Tongue (tissue), 3 donors: ENCODE measurements at places on chromosomes 5 and 9.
A peak's percentile ranks its signal among the peaks of the same experiment; 100 is the strongest.

DNA sequence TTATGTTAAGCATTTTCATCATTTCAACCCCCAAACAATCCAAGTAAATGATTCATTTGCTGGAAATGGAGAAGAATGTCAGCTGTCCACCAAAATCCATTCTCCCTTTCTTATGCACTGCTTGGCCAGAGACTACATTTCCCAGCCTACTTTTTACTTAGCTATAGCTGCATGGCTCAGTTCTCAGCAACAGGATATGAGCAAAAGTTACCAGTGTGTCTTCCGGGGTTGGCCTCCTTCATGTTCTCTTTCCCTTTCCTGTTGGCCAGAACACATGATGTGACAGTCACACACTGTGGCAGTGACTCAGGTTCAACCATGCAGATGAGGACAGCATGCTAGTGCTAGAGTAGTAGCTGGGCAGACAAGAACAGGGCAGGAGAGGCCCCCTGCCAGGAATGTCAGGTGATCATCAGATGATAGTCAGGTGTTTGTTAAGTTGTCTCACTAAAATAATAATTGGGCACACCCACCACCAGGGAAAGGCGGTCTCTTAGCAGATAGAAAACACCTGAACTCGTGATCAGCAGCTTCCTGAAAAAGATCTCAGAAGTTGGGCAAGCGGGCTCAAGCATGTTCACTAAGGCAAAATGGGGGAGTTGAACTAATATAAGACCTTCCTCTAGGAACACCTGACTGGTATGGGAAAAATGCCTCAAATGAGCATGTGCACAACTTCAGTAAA, 12.2 kb downstream of the GPR150 start:
- DNase-seq = no peak

DNA sequence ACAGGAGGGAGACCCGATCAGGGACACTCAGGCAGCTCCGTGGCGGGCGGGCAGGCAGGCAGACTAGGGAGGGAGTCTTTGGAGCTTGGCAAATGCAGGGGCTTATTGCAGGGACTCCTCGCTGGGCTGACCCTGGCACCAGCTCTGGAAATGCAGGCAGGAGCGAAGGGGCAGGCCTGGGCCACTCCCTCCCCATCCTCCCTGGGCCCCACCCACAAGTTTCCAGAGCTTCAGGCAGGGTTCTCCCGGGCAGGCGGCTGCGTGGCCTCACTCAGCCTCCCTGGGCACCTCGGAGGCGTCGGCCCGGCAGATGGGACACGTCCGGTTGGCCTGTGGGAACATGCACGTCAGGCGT, 8.5 kb downstream of the RNF44 start:
- DNase-seq = no peak

- no peak for DNase-seq
These were observed 369.9 kb upstream of the PTGER4 start for GRCh38 chr5:40309851-40310250.

GRCh38 chr5:157157293-157157891, 8.7 kb downstream of the GARIN3 start:
- no peak for DNase-seq

GRCh38 chr5:9533096-9533495, 12.8 kb downstream of the SEMA5A start:
- peak; percentile 46 for DNase-seq

DNA sequence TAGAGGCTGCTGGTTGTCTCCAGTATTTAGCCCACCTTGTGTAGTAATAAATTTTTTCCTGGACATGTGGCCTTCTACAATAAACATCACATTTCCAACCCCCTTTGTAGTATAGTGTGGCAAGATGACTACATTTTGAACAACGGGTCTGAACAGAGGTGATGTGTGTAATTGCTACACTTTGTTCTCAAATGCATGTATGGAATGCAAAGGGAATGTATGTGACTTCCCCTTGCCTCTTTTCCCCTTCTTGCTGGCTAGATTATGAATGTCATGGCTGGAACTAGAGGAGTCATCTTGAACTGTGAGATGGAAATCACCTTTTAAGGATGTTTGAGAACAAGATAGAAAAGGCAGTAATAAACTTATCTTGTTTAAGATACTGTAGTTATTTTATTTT, 54.5 kb downstream of the PRR16 start:
- DNase-seq = no peak

GRCh38 chr9:135757356-135757755, 55.4 kb downstream of the KCNT1 start:
- DNase-seq = peak; percentile 84

DNA sequence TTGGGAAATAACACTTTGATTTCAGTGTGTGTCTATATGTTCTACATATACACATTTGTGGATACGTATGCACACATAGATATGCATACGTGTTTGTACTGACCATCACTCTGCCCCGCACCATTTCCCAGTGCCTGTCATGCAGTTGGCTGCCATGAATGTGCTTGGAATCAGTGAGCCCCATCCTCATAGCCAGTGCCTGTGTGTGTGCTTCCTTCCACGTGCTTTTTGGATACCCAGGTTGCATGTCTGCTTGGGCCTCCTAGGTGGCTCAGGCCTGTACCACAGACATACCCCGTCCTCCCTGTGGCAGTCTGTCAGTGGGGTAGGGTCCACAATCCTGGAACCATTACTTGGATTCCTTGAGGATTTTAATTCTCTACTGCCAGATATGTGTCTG, 243.6 kb downstream of the FANCC start:
- DNase-seq = no peak

DNA sequence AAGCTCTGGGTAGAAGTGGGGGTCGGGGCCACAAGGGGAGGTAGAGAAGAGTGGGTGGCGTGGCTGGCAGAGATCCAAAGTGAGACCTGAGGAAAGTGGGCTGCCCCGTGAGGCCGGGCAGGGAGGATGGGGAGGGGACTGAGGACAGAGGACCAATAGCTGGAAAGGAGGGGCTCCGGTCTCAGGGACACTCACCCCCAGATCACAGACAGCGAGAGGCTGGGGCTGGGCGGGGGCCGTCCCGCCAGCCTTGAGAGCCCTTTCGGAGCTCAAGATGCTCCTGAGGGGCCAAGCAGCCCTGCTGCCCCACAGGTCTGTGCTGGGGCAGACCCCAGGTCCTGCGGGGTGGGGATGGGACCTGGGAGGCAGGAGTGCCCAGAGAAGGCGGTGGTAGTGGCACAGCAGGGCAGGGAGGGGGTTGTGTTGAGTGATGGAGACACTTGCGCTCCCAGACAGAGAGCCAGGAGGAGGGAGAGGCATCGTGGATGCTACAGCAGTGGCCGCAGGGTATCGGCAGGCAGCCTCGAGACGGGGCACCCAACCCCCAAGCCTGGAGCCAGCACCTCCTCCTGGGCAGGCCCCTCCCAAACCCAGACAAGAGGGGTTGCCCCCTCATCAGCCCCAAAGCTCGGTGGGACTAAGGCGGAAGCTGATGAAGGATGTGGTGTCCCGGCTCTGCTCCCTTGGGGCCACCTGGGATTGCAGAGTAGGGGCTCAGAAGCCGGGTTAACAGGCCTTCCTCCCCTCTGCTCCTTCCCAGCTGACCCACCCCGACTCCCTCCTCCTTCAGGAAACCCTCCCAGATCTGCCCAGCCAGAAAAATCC, 3.4 kb downstream of the SARDH start:
- no peak for DNase-seq

DNA sequence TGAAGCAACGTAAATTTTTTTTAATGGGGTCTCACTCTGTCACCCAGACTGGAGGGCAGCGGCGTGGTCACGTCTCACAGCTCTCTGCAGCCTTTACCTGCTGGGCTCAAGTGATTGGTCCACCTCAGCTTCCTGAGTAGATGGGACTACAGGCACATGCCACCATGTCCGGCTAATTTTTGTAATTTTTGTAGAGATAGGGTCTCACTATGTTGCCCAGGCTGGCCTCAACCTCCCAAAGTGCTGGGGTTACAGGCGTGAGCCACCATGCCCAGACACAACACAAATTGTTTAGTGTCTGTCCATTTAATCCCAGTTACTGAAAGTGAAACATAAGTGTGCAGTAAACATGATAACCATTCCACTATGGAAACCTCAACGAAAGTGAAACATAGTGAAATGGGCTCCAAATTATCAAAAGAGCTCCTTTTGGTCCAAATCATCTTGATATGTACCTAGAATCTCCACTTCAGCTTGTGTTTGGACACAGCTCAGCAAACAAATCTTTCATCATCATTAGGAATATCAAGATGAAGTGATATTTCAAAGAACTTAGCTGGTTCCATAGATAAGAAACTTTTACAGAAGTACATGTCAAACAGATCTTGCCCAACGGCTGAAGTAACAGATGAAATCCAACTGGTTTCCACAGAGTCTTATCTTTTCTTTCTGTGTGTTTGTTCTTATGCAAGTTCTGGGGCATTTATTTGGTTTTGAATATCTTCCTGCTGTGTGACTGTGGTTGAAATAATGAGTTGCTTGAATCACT, 41.2 kb upstream of the PLPP1 start:
- DNase-seq = no peak

DNA sequence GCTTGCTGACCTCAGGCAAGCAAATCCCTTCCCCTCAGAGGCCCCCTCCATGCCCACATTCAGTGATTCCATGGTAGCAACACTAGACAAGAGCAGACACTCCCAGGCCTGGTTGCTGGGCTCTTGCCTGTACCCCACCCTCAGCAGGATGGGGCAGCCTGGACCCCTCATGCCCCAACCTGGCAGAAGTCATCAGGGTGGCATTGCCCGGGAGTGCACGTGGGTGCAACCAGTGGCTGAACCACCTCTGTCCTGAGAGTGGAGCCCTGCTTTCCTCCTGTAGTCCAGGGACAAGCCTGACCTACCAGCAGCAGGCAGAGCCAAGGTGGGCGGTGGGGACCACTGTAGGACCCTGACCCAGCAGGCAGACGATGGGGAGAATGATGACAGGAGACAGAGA, 65.8 kb upstream of the TBC1D2 start:
- no peak for DNase-seq

GRCh38 chr5:153543288-153543687, 52.8 kb downstream of the GRIA1 start:
- no peak for DNase-seq

DNA sequence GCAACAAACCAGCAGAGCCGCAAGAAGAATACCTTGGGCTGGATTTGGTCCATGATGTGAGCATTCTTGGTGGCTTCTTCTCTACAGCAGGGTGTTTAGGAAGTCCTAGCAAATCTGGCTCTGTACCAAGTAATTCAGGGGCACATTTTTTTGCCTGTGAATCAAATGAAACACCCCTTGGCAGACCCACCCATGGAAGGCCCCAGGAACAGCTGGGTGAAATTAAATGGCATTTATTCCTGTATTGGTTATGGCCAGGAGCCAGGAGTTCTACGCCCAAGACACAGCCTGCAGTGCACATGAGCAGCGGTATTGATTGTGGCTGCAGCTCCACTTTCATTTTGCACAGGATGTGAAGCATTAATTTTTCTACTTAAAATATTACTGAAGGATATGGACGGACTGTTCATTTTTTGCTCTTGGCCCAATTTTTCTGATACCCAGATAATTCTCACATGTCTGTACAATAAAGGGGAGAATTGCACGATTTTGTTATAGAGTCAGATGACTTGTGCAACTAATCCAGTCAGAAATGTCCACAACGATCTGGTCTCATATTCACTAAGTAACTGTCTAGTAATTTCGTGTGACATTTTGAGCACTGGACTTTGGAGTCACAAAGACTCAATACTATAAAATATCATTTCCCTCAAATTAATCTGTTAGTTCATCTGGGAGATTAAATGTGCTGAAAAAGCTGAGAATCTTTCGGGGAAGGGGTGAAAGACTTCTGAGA, 120.7 kb upstream of the APC start:
- DNase-seq = peak; percentile 42

GRCh38 chr5:95530416-95530815, 24.4 kb downstream of the SKIC3 start:
- no peak for DNase-seq

DNA sequence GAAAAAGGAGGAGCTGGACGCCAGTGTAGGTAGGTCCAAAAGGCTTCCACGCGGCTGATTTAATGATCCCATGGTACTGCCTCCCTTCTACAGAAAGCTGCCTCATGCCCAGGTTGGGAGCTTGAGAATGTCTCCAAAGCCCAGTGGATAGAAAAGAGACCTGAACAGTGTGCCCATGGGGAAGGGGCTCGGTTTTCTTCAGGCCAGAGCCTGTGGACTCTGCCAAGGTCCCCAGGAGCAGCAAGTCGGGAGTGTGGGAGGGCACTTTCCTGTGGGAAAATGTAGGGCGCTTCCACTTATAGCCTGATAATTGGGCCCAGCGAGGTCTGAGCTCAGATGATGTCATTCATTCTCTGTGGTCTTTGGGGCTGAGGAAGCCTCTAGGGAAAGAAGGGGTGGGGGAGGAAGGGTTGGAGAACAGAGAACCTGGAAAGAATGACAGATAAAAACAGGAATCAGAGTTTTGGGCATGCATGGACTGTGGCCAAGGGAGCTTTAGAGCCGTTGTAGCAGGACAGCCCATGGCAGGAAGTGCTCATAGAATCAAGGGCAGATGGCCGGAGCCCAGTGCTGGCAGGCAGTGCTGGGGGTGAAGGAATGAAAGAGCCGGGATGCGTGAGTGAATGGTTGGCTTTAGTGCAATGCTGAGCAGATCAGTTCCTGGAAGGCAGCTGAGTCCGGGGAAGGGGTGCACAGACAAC, 42.5 kb upstream of the SH3PXD2B start:
- peak; percentile 66 for DNase-seq

DNA sequence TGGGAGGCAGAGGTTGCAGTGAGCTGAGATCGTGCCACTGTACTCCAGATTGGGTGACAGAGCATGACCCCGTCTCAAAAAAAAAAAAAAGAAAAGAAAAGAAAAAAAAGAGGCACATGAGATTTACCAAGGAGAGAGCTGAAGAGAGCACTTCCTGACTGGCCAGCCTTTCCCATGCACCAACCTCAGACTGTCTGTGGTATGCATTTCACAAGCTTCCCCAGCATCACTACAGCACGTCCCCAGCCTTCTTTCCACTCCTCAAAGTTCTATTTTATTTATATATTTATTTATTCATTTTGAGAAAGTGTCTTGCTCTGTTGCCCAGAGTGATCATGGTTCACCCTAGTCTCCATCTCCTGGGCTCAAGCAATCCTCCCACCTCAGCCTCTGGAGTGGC, 13.6 kb upstream of the FUBP3 start:
- DNase-seq = no peak

DNA sequence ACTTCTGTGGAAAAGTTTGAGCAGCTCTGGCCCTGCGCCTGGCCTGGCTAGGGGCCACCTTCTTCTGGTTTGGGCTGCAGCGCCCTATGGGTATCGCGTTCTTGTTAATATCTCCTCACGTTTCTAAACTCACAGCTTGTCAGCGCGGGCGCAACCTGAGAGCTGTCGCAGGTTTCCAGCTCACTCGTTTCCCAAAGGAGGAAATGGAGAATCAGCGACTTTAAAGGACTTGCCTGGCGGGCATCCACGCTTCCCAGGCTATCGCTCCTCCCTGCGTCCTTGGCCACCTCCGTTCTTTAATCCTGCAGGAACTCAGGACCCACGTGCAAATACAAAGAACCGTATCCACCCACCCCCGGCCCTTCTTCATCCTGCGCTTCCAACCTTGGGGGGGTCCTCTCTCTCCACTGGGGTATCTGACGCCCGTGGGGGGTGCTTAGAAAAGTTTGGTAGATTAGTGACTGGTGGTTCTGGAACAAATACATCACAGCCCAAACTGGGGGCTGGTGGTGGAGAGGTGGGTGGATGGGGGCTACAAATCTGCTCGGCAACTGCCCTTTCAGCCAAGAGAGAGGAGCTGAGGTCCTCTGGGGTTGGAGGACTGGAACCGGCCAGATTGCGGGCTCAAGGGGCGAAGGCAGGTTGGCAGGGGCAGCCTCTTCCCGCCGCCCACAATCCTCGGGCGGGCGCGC, 578 bp upstream of the PSAT1 start:
- DNase-seq = peak; percentile 83
